ENCODE measurements at places on chromosomes 7 and 10.

DNA sequence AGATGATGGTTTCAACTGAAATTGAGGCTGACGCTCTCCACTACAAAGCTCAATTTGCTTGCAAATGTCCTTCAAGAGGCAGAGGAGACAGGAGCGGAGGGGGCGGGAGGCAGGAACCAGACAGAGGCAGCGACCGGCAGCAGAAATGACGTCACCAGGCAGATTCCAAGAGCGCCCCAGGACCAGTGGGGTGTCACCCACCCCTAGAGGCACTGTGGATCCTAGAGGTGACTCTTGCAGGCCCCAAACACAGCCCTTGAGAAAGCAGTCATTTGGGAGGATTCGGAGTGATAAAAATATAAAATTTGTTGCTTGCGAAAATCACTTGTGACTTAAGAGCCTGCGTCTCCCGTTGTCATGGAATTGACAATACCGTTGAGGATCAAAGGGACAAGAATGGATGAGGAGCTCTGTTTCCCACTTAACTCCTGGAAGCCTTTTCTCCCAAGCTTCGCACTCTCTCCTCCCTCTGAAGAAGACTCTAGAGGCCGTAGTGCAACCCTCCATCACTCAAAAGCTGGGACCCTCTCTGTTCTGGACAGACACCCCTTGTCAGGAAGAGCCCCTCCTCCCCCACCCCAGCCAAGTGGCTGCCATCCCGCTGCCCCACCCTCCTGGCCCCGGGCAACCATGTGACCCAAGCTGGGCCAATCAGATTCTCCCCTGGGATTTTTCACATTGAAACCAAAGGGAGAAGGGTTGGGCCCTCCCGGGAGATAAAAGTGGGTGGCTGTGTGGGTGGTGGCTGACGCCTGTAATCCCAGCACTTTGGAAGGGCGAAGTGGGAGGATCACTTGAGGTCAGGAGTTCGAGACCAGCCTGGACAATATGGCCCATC lies 16.3 kb upstream of the SLC29A4 start:
- DNase-seq, result no peak

DNA sequence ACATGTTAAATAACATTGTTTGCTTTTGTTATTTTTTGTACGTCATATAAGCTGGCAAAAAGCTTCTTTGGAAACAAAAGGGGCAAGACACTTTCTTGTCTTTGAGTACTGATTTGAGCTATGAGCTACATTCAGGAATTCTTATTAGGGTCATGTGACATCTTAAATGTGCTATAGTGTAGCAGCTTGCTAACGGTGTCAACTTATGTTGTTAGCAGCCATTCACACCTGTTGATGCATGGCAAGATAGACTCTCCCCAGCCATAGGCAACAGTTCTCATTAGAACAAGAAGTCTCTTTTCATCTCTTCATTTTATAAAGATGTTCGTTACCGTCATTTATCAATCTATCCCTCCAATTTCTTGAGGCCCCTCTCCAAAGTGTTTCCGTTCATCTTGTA lies 213.7 kb downstream of the CSTF2T start:
- DNase-seq, result no peak

GRCh38 chr10:79238606-79239005 lies 108.7 kb upstream of the PPIF start:
- DNase-seq, result no peak

DNA sequence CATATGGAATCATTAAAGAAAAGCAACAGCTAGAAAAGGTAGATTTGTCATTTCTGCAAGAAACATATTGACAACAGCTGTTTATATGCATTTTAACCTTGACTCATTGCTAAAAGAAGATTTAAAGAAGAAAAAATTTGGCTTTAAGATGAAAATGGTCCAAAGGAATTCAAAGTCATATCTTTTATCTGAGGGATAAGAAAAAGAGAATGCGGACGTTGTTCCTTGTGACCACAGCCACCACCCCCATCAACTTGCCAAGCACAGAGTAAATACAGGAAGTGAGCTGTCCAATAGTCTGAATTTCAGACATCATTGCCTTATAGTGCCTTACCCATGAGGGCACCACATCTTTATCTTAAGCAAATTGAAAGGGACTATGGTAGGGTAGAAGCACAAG lies 7.3 kb upstream of the CRPPA start:
- DNase-seq, result no peak

DNA sequence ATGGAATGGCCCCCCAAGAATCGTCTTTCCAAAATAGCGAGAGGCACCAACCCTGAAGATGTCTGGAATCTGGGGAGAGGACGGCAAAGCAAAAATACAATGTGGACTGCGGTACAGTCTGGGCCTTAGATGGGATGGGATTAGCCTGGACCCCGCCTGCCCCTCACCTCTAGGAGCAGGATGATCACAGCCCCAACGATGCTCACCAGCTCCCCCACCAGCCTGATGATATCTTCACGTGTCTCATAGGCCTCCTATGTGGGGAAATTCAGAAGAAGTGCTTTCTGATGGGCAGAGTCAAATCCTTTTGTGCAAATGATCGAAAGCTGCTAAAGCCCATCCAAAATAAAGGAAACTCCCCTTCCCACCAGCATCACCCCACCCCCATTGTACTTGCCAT lies 18.2 kb downstream of the TRPV5 start:
- DNase-seq, result no peak

GRCh38 chr10:83083831-83084230 lies 1055.5 kb upstream of the GHITM start:
- DNase-seq, result no peak

DNA sequence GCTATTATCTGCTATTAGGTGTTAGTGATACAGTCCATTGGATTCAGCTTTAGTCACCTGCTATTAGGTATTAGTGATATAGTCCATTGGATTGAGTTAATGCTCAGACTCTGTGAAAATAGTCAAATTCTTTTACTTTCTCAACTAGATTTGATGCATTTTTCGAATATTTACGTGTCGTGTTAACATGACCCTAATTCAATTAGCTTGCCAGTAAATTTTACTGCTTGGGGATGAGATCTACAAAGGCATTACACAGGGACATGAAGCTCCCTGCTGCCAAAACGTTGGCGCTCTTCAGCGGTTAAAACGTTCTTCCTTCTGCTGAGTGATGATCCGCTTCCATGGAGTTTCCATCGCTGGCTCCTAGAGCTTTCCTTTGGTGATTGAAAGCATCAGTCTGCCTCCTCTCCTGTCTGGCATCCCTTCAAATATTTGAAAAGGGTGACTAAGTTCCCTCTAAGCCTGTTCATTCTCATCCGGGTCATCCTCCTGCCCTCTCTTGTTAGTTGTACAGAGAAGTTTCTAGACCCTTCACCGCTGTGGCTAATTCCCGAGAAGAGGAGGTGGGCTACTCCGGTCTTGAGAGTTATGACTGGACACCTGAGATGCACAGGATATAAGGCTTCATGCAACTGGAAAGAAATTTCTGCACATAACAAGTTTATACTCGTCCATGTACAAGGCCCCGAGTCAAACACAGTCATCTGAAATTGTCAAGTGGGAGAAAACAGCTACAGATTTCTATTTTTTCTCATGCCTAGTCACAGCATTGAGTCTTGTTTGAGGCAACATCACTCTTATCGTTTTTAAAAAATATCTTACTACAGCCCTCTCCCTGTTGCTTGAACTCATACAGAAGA lies 254.0 kb downstream of the KLF6 start:
- no peak for DNase-seq
